ENCODE measurements at places on chromosomes 13 and 19.

DNA sequence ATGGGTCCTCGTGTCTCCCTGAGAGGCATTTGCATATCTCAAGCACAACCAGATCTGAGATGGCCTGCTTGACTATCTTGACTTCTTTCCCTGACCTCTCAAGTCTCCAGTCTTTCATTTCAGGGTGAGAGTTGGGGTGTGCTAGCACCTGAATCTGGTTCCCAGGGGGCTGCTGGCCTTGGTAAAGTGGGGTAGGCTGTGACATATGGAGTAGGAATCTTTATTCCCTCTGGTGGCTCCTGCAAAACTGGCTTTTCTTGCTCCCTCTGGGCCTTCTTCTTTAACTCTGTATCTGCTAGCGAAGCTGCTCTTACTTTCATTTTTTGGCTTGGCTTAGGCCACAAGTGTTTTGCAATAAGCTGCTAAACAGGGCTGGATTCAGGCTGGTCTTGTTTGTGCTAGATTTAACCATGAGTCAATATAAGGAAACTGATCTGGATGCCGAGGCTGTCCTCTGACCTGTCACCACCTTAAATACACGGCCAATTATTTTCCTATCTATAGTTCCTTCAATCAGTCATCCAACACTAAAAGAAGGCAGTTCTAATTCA lies 42.3 kb downstream of the ZNF493 start:
- DNase-seq: no peak

DNA sequence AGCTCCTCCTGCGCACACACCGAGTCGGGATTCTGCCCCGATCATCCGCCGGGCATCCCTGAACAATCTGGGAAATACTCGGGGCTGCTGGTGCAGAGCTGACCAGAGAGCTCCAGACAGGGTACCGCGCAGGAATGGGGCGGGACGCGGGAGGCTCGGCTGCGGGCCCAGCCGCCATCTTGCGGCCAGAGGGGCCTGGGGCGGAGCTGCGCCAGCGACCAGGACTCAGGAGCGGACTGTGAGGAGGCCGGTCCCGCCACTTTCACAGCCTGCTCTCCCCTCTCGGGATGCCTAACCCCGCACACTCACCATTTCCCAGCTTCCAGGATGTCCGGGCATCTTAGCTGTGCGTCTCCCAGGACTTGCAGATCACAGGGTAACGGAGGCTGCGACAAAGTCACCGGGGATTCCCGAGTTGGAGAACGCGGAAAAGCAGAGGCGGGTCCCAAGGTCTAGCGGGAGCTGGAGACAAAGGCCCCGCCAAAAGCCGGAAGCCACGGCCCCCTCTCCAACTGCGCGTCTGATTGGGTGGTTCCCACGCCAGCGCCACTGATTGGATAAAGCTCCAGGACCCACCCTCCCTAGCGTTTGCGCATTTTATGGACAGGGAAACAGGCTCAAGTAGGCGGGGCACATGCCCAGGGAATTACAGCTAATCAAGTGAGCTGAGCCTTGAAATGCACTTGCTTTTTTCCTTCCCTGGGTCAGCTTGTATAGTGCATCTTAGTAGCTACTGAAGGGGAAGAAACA lies 15.8 kb upstream of the ZNF43 start:
- no peak for DNase-seq

DNA sequence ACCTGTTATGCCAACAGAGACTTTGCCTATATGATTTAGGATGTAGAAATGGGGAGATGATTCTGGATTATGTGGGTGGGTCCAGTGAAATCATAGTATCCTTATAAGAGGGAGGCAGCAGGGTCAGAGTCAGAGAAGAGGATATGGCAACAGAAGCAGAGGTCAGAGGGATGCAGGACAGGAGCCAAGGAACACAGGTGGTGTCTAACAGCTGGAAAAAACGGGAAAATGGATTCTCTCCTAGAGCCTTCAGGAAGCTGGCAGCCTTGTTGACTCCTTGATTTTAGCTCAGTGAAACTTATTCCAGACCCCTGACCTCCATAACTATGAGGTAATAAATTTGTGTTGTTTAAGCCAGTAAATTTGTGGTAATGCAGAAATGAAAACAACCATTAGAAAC lies 28.8 kb upstream of the OXGR1 start:
- DNase-seq: no peak

GRCh38 chr19:40594657-40595091 lies 6.5 kb upstream of the LTBP4 start:
- no peak for DNase-seq

DNA sequence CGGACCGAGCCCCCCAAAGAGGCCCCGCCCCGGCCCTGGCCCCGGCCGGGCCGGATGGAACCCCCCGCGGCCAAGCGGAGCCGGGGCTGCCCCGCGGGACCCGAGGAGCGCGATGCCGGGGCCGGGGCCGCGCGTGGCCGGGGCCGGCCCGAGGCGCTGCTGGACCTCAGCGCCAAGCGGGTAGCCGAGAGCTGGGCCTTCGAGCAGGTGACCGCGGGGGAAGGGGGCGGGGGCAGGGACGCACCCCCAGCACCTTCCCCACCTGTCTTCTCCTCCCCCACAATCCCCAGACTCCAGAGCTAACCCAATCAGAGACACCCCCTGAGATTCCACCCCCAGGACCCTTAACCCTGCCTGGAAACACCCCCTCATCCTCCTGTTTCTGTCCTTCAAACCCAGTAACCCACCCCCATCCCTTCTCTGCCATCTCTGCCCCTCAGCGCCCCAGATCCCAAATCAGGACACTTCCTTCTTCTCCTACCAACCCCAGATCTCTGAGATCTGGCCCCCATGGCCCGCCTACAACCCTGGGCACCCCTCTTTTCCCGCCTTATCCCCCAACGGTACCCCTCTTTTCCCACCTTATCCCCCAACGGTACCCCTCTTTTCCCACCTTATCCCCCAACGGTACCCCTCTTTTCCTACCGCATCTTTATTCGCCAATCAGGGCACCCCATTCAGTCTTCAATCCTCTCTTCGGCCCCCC lies 505 bp downstream of the ZSWIM4 start:
- DNase-seq: no peak

Measured in MM.1S (cell line).